Stimulated activated CD8-positive, alpha-beta memory T cell treated with anti-CD3 and anti-CD28 coated beads, Interleukin-2, amount 100 ng/mL, for 1 hour (primary cell): ENCODE measurements at places on chromosomes 2 and 18.

DNA sequence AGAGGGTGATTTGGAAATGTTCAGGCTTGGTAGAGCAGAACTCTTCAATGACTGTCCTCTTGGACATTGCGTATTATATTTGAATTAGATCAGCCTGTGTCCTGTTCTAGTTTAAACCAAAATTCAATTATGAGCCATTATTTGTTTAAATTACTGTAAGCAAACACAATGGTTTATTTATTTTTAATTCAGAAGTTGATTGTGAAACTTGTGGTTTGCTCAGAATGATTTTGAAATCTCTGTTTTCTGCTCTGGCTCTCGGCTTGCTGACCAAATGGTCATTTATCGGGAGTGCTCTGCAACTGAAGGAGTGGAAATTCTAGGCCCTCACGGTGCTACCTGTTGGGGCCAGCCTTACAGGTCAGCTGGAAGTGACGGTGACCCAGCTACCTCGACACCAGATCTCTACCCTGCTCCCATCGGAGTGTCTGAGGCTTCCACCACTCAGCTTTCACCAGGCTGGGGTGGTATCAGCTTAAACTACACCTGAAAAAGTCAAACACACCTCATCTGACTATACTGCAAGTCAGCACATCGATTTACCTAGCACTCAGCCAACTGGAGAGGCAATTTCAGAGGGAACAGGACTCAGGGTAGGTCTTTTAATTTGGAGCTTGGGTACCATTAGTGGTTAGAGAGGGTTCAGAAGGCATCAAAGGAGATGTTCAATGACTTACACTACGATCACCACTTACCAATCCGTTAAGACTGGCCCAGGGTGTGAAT, 36.8 kb upstream of the GPD2 start:
- no peak for DNase-seq

- DNase-seq, result no peak
These were observed 25.4 kb upstream of the TMEM131 start for GRCh38 chr2:98020992-98021713.

DNA sequence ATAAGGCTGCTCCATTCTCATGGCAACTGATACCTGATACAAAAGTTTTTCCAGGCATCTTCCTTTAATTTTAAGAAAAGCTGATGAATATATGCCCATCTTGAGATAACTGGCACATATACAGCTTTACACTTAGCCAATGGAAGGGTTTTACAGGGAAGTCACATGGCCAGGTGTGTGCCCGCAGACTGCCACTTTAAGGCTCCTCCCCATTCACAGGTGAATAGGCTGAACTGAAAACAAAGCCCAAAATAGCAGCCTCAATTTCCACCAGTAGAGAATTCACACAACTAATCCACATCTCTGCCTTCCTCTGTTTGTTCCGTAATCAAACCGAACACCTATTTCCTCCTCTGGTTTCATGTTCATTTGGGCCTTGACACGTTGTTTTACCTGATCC, 9.8 kb upstream of the ME2 start:
- DNase-seq, result no peak

DNA sequence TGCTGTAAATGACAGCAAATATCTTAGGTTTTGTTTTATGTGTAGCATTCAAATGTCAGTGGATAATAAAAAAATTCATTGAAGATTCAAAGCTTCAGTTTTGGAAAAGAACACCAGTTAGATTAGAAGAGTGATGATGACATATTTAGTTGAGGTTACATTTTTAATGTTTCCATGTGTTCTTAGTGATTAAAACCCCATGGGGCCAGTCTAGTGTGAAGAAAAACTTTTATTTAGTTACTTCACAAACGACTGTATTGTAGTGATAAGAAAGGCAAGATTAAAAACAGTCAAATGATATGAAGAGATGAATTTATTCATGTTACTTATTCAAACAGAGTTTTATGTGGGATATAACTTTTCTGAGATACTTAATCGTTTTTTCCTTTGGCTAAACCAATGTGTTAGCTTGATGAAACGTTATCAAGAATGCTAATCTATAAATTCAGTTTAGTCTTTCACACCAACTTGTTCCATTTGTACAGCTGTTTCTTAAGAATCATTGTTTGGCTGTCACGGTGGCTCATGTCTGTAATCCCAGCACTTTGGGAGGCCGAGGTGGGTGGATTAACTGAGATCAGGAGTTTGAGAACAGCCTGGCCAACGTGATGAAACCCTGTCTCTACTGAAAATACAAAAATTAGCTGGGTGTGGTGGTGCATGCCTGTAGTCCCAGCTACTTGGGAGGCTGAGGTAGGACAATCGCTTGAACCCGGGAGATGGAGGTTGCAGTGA, 11.6 kb downstream of the BMPR2 start:
- no peak for DNase-seq

GRCh38 chr2:36949845-36950244, 16.5 kb downstream of the STRN start:
- DNase-seq, result no peak

- no peak for DNase-seq
These were observed 15.5 kb upstream of the ACTR2 start for GRCh38 chr2:65212115-65212514.

DNA sequence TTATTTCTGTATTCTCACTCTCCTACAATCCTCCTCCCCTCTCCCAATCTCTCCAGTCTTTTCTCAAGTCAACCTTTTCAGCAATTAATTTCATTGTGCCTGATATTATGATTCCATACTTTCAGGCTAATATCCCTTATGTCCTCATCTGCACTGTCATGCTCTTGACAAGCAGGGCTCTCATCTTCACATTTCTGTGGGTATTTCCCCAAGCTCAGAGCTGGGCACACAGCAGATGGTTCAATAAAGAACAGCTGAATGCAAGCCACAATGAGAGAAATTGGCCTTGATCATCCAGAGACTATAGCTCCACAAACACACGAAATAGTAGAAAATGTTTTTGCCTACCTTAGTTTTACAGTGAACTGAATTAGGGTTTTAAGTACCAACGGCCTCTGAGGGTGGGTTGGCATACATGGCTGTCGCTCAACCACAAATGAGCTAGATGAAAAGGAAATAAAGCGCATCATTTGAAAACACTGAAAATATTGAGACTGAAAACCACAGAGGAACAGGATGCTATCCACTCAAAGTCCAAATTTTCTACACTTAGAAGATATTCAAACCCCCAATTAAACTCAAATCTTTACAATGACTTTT, 47.5 kb upstream of the STAT1 start:
- DNase-seq, result no peak

DNA sequence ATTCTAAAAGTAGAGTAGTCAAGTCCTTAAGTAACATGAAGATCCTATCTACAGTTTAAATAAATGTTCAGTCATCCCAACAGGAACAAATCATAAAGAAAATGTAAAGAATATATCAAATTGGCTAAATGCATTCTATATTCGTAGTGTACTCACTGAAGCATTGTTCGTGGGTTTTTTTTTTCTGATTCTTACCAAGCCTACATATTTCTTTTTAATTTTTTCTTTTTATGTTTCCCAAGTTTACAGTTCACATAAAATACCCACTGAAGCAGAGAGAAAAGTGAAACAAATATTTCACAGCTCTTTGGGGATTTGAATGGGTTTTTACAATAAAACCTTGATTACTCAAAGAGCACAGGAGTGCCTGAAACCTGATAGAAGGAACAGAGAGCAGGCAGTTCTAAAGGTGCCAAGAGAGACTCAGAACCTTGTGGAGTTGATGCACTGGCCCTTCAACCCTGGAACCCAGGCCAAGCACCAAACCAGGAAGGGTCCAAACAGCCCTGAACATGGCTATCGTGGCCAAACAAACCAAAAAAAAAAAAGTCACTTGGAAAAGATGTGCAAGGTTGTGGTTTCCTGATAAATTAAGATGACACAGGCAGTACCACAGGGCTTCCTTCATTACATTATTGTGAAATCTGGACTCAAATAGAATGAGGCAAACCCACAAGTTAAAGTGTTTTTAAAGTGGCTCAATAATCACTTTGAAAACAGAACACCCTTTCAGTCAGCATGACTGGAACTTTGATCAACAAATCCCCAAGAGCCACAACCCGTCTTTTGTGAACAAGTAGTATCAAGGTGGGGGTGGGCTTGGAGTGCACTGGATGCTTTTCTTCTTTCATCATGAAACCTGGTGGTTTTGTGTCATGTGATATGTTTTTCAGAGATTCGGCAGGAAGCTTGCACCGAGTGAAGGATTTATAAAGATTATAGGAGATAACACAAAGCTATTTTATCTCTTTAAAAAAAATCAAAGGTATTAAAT, 245.0 kb upstream of the FN1 start:
- DNase-seq, result no peak

DNA sequence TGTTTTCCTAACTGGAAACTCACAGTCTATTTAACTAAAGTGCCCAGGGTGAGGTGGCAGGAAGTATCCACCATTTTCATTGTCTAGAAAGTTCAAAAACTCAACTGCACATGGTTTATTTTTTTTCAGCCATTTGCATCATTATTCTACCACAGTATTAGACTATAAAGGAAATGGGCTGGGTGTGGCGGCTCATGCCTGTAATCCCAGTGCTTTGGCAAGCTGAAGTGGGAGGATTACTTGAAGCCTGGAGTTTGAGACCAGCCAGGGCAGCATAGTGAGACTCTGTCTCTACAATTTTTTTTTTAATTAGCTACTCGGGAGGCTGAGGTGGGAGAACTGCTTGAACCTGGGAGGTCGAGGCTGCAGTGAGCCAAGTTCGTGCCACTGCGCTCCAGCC, 213.8 kb downstream of the MYO3B start:
- DNase-seq, result no peak

- no peak for DNase-seq
These were observed 438.1 kb upstream of the DSEL start for GRCh38 chr18:67954594-67954993.

- DNase-seq, result no peak
These were observed 18.3 kb downstream of the SGPP2 start for GRCh38 chr2:222442665-222443064.

- DNase-seq, result no peak
These were observed 103.1 kb downstream of the MCFD2 start for GRCh38 chr2:46812361-46813019.

DNA sequence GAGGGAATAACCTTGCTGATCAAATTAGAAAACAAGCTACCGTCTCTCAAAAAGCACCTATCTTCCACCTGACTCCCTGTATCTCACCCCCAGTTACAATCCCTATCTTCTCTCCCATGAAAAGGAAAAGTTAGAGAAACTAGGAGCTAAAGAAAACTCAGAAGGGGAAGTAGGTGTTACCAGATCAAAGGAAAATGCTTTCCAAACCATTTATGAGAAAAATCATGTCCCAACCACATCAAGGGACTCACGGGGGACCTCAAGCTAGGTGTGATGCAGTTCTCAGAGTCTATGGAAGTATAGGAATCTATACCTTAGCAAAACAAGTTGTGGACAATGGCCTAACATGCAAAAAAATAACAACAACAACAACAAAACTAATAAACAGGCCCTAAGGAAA, 135.5 kb upstream of the RMP24 start:
- no peak for DNase-seq

- DNase-seq, result no peak
These were observed 399.2 kb downstream of the CPS1 start for GRCh38 chr2:210955591-210955990.

DNA sequence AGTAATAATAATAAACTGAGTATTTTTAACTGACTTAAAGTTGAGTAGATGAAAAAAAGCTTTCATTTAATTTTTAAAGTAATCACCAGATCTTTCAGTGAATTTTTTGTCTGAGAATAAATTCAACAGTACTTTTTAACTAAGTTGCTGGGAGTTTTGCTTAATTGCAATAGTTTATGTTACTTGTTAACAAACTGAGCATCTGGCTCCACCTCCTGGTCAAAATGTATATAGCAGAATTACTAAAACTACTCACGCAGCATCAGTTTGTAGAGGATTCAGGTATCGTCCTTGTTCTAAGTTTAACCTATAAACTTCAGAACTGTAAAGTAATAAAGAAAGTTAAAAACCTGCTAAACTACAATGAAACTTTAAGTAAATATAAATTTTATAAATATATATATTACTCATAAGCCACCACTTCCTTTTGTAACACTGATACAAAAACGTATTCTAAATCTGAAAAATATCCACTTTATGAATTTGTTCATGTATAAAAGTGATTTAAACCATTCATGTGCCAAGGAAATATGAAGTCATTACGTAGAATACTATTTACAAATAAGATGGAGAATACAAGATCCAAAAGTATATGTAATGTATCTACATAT, 21.3 kb downstream of the NOL10 start:
- no peak for DNase-seq

- no peak for DNase-seq
These were observed 158.6 kb upstream of the SERTAD2 start for GRCh38 chr2:64812285-64812684.

- no peak for DNase-seq
These were observed 167.3 kb upstream of the NOSTRIN start for GRCh38 chr2:168635065-168635577.

DNA sequence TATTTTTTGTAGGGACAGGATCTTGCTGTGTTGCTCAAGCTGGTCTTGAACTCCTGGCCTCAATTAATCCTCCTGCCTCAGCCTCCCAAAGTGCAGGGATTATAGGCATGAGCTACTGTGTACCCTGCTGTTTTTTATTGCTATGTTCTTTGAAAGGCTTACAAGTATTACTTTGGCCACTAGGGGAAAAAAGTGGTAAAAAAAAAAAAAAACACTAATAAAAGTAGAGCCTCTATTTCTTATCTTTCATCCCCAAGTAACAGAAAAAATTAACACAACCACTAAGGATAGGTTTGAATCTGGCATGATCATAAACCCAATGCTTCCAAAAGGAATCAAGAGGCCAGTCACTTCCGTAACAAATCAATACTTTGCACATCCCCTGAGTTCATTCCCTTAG, 11.6 kb downstream of the NOL10 start:
- DNase-seq, result no peak

GRCh38 chr2:135152361-135152760, 100.3 kb downstream of the RAB3GAP1 start:
- no peak for DNase-seq

GRCh38 chr2:241456546-241456945, 51.8 kb downstream of the STK25 start:
- DNase-seq, result no peak

- DNase-seq, result no peak
These were observed 57.6 kb downstream of the PIEZO2 start for GRCh38 chr18:11091746-11092145.

DNA sequence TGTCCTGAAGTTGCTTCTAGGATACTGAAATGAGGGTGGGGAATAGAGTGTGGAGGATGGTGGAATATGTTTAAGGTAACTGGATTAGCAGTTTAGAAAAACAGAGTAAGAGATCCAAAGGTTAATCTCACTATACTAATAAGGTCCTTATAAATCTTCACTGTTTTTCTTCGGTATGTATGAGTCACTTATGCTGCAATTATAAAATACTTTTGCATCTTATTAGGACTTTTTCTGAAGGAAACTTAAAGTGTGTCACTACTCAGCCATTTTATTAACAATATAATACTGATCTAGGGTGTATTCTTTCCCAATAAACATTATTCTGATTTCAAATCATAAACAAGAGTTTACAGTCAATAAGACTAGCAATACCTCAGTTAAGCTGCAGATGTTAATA, 182.3 kb downstream of the ZNF521 start:
- no peak for DNase-seq
